Stimulated activated naive CD8-positive, alpha-beta T cell treated with anti-CD3 and anti-CD28 coated beads, Interleukin-15, amount 100 ng/mL, for 72 hours (primary cell): ENCODE measurements at places on chromosomes 4 and X.

GRCh38 chr4:6889101-6889735, 20.4 kb upstream of the TBC1D14 start:
- DNase-seq = no peak

DNA sequence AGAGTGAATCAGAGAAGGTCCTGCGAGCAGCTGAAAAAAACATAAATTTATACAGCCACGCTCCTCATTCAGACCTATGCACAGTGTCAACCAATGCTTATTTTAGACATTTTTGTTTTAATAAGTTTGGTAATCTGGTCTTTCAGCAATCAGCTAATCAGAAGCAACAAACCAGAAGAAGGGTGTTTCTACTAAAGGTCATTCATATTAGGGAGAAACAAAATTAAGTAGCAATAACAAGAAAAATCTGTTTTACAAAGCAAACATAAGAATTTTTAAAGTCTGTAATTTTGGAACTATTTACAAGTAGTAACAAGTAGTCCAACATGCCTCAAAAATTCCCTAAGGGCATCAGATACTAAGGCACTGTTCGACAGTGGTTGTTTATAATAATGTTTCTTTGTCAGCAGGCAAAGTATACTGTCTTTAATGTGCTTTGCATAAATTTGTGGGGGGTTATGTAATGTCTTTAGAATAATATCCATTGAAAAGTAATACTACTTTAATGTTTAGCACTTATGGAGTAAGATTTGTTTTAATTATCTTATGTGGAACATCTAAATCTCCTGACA, 82.8 kb downstream of the PHOX2B start:
- no peak for DNase-seq

- no peak for DNase-seq
Observed at GRCh38 chr4:110085131-110085530, 113.3 kb downstream of the ELOVL6 start.

- peak; percentile 81 for DNase-seq
Observed at GRCh38 chr4:973431-974397, at the start of gene DGKQ. DGKQ (minus strand) TSS chr4:973569; CDS start chr4:973482, 87 bp downstream.

GRCh38 chr4:124593494-124593893, 119.0 kb downstream of the ANKRD50 start:
- no peak for DNase-seq

- no peak for DNase-seq
Observed at GRCh38 chrX:7948483-7948882, 21.3 kb upstream of the PNPLA4 start.

DNA sequence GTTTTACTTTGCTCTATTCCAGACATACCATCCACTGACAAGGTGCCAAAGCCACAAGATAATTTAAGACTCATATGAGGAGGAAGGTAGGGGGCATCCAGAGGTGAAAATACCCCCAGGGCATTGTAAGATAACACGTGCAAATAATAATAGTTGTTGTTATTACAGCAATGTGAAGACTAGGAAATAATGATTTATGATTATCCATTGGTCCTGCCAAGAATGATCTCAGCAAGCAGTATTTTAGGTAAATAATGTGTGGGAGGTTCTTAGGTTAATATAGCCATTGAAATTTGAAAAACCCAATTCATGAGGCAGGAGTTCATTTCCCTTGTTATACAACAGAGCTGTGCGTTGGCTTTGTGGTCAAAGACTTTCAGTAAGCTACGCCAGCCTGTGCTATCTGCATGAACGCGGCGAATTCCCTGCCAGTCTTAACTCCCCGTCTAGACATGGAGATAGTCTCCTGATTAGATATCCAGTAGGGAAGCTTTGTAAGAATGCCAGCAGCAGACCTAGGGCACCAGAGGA, 47.2 kb upstream of the MXRA5 start:
- no peak for DNase-seq

GRCh38 chr4:182427554-182427953, 184.4 kb downstream of the TENM3 start:
- no peak for DNase-seq

DNA sequence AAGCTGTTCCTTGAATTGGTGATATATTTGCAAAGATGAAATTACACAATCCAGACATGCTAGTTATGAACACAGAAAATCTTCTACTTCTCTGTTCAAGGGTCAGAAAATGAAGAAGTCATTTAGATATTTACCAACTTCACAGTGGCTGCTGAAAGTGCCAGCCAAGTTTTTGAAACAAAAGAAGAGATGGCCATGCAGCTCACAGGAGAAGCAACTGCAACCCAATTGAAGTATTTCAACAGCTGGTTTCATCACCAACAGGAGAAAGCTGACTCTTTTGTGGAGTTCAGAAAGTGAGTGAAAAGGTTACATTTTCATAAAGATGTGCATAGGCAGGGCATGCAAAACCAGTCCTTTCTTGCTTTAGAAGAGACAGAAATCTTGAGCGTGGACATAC, 70.1 kb upstream of the LSM6 start:
- DNase-seq = no peak

- peak; percentile 27 for DNase-seq
Observed at GRCh38 chr4:183099537-183100297, 660 bp downstream of the WWC2 start.

- DNase-seq = no peak
Observed at GRCh38 chr4:87053802-87054767, 119.3 kb downstream of the AFF1 start.

GRCh38 chr4:94882756-94883155, 125.0 kb downstream of the BMPR1B start:
- no peak for DNase-seq

DNA sequence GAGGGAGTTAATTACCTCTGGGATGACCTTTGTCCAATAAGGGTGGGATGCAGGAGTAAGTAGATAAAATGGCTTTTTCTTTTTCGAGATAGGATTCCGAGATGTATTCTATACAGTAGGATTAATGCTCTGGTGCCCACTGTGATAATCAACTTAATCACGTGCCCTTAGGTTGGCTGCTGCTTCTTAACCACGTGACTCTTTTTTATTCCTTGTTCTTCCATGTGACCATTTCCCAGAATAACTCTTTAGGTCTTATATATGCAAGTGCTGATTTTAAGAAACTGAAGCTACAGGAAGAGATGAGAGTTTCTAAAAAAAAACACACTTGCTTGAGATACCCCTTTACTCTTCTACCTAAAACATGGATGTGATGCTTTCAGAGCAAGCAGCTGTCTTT, 1628.9 kb downstream of the PCDH7 start:
- DNase-seq = no peak

- DNase-seq = no peak
Observed at GRCh38 chr4:90120037-90120436, 7.2 kb upstream of the CCSER1 start.

GRCh38 chr4:180426938-180427337, 1816.3 kb upstream of the TENM3 start:
- no peak for DNase-seq

- no peak for DNase-seq
Observed at GRCh38 chr4:155734065-155734464, 24.8 kb upstream of the GUCY1B1 start.

GRCh38 chr4:10020871-10021652, at the start of gene SLC2A9:
SLC2A9 (minus strand) TSS chr4:10021497; CDS start chr4:10021429, 68 bp downstream.
- no peak for DNase-seq

DNA sequence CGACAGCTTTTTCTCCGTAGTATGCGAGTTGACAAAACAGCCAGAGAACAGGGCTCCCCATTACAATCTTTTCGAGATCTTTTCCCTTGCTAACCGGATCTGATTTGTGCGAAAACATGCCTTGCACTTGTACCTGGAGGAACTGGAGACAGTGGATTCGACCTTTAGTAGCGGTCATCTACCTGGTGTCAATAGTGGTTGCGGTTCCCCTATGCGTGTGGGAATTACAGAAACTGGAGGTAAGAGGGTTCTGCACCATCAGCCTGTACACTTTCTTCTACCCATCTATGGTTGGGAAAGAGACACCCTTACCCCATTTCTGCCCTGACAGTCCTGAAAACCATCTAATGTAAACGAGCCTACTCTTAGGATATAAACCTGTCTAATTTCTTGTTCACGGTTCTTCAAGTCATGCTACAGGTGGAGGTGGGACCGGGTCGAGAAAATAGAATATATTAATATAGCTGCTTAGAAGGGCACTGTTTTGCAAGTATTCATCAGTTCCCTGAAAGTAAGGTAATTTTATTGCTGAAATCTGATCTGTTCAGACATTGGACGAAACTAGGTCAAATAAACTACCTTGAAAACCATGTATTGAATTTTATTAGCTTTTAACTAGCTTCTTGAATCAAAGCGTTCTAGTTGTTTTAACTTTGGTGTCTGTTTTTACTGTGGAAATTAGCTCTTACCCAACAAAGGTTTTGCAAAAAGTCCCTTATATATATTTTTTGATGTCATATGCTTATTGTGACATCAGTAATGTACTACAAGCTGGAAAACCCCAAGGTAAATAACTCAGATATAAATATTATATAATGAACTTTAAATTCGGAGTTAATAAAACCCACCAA, 869 bp downstream of the TMEM184C start:
- DNase-seq = no peak

DNA sequence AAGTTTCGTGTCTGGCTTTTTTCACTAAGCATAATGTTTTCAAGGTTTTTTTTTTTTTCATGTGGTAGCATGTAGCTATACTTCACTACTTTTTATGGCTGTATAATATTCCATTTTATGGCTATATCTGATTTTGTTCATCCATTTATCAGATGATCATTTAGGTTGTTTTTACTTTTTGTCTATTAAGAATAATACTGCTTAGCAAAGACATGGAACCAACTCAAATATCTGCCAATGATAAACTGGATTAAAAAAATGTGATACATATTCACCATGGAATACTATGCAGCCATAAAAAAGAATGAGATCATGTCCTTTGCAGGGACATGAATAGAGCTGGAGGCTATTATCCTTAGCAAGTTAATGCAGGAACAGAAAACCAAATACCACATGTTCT, 32.7 kb upstream of the ZNF280C start:
- DNase-seq = no peak

GRCh38 chr4:41887821-41888686, 47.2 kb upstream of the TMEM33 start:
- DNase-seq = no peak

- no peak for DNase-seq
Observed at GRCh38 chr4:81634766-81635549, 163.3 kb upstream of the RASGEF1B start.

DNA sequence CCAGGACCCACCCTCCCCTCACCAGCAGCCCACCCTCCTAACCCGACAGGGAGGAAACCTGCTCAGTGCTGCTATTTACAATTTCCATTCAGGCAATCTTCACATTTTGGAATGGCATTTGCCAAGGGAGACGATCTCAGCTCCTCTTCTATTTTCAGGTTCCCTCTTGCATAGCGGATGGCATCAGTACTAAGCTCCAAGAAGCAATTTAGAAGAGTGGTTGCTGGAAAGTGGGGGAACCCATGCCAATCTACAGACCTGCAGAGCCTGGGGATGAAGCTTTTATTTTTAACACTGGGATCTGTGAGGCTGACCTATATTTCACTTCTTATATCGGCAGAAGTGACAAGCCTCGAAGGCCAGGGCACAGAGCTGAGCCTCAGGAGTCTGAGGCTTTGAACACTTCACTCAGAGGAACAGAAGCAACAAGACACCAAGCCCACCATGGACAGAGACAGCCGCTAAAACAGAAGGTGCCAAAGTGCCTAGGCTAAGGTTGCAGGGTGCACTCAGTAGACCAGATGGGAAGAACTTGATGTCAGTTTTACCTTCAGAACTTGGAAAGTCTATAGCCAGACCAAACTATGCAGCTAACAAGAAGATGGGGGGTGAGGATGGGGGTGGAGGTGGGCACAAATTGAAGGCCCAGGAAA, 44.0 kb downstream of the SCD5 start:
- DNase-seq = no peak

GRCh38 chrX:1564750-1565683, 26.4 kb upstream of the AKAP17A start:
- DNase-seq = no peak

- DNase-seq = no peak
Observed at GRCh38 chrX:30864383-30864785, 24.7 kb downstream of the TAB3 start.

- no peak for DNase-seq
Observed at GRCh38 chr4:162849937-162850336, 316.8 kb downstream of the NAF1 start.

DNA sequence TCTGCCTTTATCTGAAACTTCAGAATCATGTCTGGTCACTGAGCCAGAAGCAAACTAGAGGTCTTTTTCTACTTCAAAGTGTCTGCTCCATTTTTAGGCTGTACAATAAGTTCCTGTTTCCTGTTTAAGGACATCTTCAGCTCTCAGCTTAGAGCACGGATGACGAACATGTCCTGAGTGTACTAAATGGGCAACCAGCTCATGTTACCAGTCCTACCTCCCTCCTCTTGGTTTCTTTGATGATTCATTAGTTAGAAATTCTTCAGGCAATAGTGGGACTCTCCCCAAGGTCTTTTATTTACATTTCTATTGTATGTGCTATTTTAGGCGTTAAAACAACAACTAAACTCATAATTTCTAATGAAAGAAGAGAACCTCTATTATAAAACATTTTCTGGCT, 58.0 kb downstream of the ENPEP start:
- DNase-seq = no peak

DNA sequence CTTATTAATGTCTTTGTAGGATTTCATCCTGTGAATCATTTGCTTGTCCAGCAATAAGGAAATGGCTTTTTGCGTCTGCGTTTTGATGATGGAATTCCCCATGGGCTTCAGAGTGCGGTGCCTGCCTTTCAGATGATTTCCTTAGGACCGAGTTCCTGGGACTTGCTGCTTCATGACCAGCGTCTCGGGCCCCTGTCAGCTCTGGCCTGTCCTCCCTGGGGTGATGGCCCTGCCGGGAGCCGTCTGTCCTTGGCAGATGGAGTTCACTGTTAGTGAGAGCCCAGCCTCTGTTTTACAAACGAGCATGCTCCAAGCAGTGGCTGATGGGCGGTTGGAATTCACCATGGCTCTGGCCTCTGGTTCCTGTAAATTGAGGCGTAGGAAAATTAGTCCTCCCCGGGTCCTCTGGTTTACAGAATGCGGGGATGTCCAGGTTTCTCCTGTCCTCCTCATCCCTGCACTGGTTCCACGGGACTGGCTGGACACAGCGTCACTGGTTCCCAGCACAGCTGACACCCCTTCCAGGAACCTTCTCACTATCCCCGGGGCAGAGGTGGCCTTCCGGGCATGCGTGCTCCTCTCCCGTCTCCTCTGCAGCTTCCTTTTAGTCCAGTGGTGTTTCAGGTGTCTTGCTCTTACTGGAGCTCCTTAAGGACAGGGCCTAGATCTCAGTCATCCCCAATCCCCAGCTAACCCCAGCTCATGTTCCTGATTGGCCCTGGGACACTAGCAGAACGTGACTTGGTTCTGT, 34.9 kb downstream of the TBC1D14 start:
- no peak for DNase-seq

- no peak for DNase-seq
Observed at GRCh38 chr4:10093801-10094552, 22.6 kb downstream of the WDR1 start.

- DNase-seq = peak; percentile 38
Observed at GRCh38 chr4:77818073-77818601, 1.0 kb downstream of the CNOT6L start.

DNA sequence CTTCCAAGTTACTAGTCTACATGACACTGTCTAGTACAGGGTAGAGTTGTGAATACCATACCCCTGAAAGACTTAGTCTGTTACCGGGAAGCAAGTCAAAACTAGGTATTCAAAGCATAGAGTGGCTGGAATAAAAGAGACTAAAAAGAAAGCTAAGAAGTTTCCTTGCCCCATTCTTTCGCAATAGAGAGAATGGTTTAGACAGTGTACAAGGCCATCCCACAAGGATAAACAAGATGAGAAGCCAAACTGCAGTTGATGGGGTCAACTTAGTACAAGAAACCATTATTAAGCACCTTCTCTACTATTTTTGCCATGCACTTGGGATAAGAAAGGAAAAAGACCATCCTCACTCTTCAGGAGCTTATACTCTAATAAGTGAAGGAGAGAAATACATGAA, 30.3 kb downstream of the AMMECR1 start:
- no peak for DNase-seq
